ENCODE measurements at places on chromosomes 2 and 18. TPM values are rescaled to one million over a fixed set of nuclear protein-coding genes. Genes with fewer than 3 reads are reported as not detected.

ATP6V1C2 gene
- total RNA-seq: under 0.01 TPM

HAAO gene
- total RNA-seq: 4.2 TPM

TMEM247 gene
- not detected for total RNA-seq

NMUR1 gene
- total RNA-seq: 0.52 TPM

HOXD9 gene
- 5.7 TPM for total RNA-seq

DNAH7 gene
- total RNA-seq: under 0.01 TPM

ACVR1 gene
- 18.8 TPM for total RNA-seq

FAM110C gene
- under 0.01 TPM for total RNA-seq

TRPM8 gene
- not detected for total RNA-seq

SH3RF3 gene
- total RNA-seq: 2.1 TPM

CSRNP3 gene
- total RNA-seq: 18.8 TPM

CYS1 gene
- 4.7 TPM for total RNA-seq

CCDC74B gene
- total RNA-seq: not detected

PREPL gene
- 73.6 TPM for total RNA-seq

MMADHC gene
- 150 TPM for total RNA-seq

TBR1 gene
- total RNA-seq: not detected

TRAPPC12 gene
- total RNA-seq: 50.6 TPM

CABYR gene
- 3.1 TPM for total RNA-seq

MDH1B gene
- total RNA-seq: not detected

TEKT4 gene
- under 0.01 TPM for total RNA-seq

GCG gene
- 5.2 TPM for total RNA-seq

AQP12B gene
- not detected for total RNA-seq

POTEJ gene
- total RNA-seq: not detected

FBXO41 gene
- total RNA-seq: under 0.01 TPM

ANKRD23 gene
- total RNA-seq: 5.2 TPM

LRATD1 gene
- 5.2 TPM for total RNA-seq

DPY30 gene
- total RNA-seq: 25.1 TPM

C2orf15 gene
- total RNA-seq: not detected

TAF1B gene
- total RNA-seq: 36.5 TPM

RFX8 gene
- total RNA-seq: under 0.01 TPM

TMEM182 gene
- total RNA-seq: 152 TPM

PRKAG3 gene
- 9.9 TPM for total RNA-seq

GALNT1 gene
- 60.0 TPM for total RNA-seq

PRKRA gene
- total RNA-seq: 40.7 TPM

CMPK2 gene
- total RNA-seq: 4.2 TPM

UPP2 gene
- not detected for total RNA-seq

MYOM1 gene
- 661 TPM for total RNA-seq

CELF4 gene
- not detected for total RNA-seq

PRKCE gene
- 9.4 TPM for total RNA-seq

REG3A gene
- not detected for total RNA-seq

FBXO48 gene
- total RNA-seq: under 0.01 TPM

LINC00305 gene
- total RNA-seq: not detected

FASTKD1 gene
- total RNA-seq: 40.7 TPM

SLC19A3 gene
- total RNA-seq: 4.2 TPM
